CMK (cell line): ENCODE measurements at places on chromosomes 5 and 9.

DNA sequence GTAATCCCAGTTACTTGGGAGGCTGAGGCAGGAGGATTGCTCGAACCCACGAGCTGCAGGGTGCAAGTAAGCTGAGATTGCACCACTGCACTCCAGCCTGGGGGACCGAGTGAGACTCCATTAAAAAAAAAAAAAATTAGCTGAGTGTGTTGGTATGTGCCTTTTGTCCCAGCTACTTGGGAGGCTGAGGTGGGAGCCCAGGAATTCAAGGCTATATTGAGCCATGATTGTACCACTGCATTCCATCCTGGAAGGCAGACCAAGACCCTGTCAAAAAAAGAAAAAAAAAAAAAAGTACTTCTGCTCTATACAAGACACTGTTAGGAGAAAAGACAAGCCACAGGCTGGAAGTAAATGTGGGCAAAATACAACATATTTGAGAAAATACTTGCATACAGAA, 68.5 kb upstream of the FBXW11 start:
- DNase-seq: no peak

DNA sequence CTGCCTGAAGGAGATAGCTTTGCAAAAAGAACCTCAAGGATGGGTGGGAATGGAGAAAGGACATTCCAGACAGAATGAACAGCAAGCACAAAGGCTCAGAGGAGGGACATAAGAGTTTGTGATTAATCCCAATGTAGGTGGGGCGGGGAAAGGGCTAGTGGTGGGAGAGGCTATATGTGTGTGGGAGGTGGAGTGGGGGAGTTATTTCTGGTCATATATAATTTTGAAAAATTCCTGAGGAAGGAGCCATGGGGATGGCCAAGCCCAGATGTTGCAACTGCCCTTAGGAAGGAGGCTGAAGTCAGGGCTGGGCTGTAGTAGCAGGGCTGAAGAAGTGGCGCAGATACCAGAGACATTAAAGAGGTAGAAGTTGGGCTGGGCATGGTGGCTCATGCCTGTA, 13.4 kb upstream of the CCL27 start:
- DNase-seq: no peak

GRCh38 chr5:92652756-92653155, 928.3 kb downstream of the NR2F1-AS1 start:
- DNase-seq: no peak

DNA sequence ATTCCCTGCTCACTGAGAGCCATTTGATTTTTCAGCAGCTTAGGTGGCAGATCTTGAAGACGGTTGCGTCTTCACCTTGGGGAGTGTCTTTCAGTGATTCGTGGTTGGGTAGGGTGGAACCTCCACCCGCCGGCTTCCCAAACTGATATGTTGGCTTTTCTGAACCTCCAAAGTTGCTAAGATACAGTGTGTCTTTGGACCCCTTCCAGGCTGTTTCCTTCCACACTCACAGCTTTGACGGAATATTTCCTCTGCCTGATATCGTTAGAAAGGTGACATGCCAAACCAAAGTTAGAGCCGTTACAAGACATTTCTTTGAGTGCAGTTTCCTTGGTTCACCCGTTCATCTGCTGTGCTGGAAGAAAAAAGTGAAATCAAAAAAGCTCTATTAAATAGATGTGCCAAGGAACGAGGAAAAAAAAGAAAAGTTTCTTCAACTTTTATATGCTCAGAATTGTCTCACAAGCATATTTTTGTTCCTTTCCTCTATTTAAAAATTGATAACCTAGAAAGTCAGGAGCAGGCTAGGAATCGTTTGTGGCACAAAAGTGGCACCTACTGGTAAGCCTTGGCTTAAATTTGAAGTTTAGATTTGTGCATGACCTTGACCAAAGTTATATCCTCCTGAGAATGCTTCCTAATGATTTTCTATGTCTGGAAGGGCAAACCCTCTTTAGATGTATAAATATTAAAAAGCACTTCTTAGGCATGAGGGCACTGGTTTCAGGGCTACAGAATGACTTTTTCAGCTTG, 270.7 kb upstream of the WWC1 start:
- DNase-seq: no peak

GRCh38 chr5:17370651-17371050, 127.4 kb upstream of the TAF11L2 start:
- no peak for DNase-seq

- DNase-seq: peak; percentile 20
Observed at GRCh38 chr5:148374690-148375360, 8.9 kb upstream of the FBXO38 start.

- no peak for DNase-seq
Observed at GRCh38 chr5:58972301-58972700, 389.4 kb downstream of the RAB3C start.

- DNase-seq: no peak
Observed at GRCh38 chr9:112038017-112038408, 137.1 kb downstream of the SUSD1 start.

DNA sequence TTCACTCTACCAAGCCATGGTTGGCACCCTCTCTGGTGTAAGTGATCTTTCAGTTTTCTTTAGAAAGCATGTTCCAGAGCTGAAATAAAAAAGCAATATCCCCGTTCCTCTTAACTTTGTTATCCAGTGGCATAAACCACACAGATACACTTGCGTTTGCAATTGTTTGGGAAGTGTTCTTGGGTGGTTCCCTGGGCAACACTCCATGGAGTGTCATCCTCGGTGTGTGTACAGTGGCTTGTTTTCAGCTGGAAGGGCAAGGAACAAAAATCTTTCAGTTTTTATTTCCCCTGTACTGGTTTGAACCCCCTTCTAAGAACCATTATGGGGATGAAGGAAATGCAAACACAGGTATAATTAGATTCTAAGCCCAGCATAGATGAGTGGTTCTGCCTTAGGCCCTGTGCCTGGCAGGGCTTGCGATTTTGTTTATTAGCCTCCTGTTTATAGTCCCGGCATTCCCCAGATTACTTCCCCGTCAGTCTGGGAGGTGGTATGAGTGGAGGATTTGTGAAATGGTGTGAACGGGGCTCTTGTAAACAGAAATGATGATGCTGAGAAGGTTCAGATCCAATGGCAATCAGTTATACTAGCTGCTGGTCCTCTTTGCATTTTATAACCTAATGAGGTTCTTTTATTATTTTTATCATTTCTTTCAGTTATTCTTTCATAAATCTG, 76.0 kb upstream of the CD180 start:
- DNase-seq: no peak
